CD4-positive, alpha-beta T cell treated with Interleukin-2 at 100 ng/mL for 4 hours (primary cell): ENCODE measurements at places on chromosomes 12 and 14.

- DNase-seq: no peak
Measured at GRCh38 chr12:53506450-53506785, 866 bp downstream of the NPFF start.

GRCh38 chr12:60714141-60714900, 1118.5 kb downstream of the SLC16A7 start:
- DNase-seq: no peak

DNA sequence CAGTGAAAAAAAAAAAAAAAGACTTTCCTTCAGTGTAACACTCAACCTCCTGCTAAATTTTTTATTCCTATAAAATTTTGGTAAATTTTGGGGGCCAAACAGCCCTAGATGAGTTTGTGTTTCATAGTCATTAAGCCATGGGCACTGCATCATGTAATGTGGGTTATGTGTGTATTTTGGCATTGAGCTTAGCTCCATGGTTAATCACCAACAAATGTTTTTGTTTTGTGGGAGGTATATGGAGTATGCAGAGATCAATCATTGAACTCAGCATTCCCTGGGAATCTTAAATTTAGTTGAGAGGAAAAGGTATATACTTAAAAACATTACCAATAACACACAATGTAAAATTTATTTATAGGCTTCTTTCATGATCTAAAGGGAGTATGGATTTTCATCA, 8.5 kb upstream of the ARMH4 start:
- DNase-seq: no peak

- no peak for DNase-seq
Measured at GRCh38 chr14:100782516-100783320, 43.2 kb upstream of the MEG3 start.

GRCh38 chr12:5258498-5258897, 173.4 kb upstream of the NTF3 start:
- no peak for DNase-seq

GRCh38 chr12:26519462-26519861, 313.5 kb downstream of the ITPR2 start:
- DNase-seq: no peak

GRCh38 chr12:121089031-121089812, 43.5 kb upstream of the P2RX7 start:
- DNase-seq: no peak

- DNase-seq: no peak
Measured at GRCh38 chr12:62468935-62469334, 2.3 kb downstream of the MON2 start.

DNA sequence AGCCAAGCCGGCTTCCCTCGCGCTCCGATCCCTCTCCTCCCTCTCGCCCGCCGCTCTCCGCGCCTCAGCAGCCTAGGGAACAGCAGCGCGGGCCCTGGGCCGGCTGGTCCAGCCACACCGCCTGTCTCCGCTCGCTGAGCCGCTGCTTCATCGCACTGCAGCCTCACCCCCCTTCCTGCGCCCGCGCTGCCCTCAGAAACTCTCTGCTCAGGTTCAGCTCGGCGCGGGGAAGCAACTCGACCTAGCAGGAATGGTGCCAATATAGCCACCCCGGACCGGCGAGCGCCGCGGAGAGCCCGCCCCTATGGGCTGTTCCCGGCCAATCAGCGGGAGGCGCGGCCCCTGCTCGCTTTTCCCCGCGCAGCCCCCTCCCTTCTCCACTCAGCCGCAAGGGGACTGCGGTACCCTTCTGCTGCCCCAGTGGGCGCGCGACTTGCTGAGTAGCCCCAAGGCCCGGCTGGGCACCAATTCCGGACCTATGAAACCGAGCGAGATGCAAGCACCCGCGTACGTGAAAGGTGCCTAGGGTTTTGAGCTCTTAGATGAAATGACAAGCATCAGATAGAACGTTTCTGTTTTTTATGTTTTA, at the start of gene ADAMTS20:
ADAMTS20 (minus strand) TSS at position 233 of the 589 bp plus-strand sequence. CDS start 282 bp downstream, outside the sequence.
- DNase-seq: no peak

- DNase-seq: no peak
Measured at GRCh38 chr14:99685151-99685591, 1.1 kb downstream of the CYP46A1 start.

DNA sequence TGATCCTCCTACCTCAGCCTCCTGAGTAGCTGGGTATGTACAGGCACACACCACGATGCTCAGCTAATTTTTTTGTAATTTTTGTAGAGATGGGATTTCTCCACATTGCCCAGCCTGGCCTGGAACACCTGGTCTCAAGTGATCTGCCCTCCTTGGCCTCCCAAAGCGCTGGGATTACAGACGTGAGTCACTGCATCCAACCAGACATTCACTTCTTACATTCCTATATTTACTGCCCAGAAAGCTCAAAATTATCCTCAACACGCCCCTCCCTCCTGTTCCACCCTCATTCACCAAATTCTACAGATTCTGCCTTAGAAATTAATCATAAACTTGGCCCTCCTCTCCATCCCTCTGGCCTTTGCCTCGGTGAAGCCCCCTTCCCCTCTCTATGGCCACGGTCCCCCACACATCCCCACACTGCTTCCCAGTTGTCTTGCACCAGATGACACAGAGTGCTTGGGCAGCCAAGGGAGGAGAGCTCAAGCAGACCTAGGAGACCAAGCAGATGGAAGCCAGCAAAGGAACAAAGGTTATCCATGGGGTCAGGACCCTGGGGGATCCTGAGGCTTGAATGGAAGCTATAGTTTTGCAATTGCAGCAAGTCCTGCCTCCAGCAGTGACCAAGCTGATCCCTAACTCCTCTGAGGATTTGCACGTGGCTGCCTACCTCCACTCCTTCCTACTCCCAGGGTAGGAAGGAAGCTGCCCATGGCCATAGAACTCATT, 213.2 kb upstream of the FOXN3 start:
- no peak for DNase-seq

- no peak for DNase-seq
Measured at GRCh38 chr12:42426746-42427145, 100.8 kb downstream of the PPHLN1 start.

GRCh38 chr12:99948370-99948769, 36.4 kb downstream of the ANKS1B start:
- no peak for DNase-seq

DNA sequence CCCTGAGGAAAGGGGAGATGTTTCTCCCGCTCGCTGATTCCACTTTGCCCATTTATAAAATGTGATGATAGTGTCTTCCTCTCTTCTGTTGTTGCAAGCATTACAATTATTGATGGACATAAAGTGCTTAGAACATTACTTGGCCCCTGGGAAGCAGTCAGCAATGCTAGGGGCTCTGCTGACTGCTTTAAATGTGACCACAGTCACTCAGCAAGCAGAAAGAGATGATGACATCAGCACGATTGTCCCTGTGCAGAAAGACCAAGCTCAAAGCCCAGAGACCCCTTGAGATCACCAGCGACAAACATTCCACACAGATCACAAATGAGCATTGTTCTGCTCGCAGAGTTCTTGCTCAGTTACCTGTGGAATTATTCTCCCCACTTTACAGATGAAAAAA, 26.5 kb downstream of the TUNAR start:
- DNase-seq: no peak

- DNase-seq: no peak
Measured at GRCh38 chr14:78107166-78107565, 63.0 kb upstream of the NRXN3 start.

GRCh38 chr14:99081156-99081765, 190.7 kb downstream of the BCL11B start:
- no peak for DNase-seq

GRCh38 chr12:82758749-82759330, 72.1 kb downstream of the TMTC2 start:
- no peak for DNase-seq

GRCh38 chr14:30995689-30996088, 29.8 kb upstream of the AP4S1 start:
- DNase-seq: no peak

DNA sequence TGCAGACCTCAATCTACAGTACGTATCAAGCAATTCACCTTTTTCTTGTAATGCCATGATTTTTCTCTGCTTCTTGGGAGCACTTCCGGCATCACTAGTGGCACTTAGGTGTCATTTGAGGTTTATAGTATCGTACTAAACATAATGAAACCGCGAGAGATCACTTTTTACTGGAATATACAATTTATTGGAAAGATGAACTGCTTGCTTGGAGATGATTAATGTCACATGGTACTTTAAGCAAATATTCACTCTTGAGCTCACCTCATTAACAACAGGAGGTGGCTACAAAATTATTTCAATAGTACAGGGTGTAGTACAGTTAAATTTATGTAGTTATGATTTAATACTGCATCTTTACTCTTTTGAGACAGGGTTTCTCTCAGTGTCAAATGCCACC, 11.5 kb downstream of the FUT8 start:
- no peak for DNase-seq

- no peak for DNase-seq
Measured at GRCh38 chr12:94186278-94187241, 38.2 kb downstream of the PLXNC1 start.

- DNase-seq: no peak
Measured at GRCh38 chr14:83706231-83706954, 1823.6 kb upstream of the FLRT2 start.

GRCh38 chr14:61184112-61184511, 97.0 kb downstream of the TMEM30B start:
- DNase-seq: no peak

GRCh38 chr14:104864267-104865080, 594 bp upstream of the CEP170B start:
- no peak for DNase-seq

- peak; percentile 44 for DNase-seq
Measured at GRCh38 chr12:93790472-93791152, 113.4 kb downstream of the CRADD start.

DNA sequence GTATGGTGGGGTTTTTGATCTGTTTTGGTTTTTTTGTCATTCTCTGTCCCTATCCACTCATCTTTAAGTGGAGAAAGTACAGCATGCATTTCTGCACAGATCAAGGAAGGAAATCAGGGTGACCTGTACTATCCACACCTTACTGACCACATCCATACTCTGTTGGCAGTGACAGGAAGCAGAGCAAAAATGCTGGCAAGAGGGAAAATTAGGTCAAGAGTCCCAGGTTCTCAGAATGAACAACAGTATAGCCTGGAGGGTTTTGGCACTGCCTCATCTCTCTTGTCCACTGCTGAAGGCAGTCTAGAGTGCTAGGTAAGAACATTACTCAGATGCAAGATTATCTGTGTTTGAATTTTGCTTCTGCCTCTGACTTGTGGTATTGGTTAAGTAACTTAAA, 70.7 kb downstream of the TAOK3 start:
- DNase-seq: no peak

DNA sequence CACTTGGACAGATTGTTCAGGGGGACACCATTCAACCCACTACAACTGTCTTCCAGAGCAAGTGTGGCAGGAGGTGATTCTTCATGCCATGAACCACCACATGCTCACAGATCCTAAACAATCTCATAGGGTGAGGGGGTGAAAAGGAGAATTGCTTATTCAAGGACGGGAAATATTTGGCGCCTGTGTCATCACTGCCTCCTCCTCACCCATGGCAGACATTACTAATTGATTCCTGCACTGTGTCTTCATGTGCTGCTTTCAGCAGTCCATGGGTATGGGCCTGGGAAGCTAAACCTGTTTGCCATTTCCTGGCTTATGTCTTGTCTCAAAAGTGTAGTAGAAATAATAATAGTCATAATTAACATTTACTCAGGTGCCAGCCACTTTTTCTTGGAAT, 31.3 kb downstream of the MMAB start:
- no peak for DNase-seq

DNA sequence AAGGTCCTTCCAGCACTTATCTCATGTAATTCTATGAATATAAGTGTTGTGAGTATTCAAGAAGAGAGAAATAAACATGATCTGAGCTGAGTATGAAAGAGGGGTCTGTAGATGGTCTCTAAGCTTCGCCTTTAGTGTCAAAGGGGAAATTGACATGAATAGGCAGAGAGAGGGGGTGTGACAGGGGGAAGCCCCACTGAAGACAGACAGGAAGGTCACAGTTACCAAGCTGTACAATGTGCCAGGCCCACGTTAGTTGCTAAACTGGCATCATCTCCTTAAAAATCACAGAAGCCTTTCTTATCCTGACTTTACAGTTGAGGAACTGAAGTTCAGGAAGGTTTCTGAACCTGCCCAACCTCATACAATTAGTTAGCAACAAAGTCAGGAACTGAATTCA, 7.6 kb downstream of the ARHGEF40 start:
- DNase-seq: no peak

GRCh38 chr14:51167587-51168214, 72.3 kb upstream of the TMX1 start:
- no peak for DNase-seq

DNA sequence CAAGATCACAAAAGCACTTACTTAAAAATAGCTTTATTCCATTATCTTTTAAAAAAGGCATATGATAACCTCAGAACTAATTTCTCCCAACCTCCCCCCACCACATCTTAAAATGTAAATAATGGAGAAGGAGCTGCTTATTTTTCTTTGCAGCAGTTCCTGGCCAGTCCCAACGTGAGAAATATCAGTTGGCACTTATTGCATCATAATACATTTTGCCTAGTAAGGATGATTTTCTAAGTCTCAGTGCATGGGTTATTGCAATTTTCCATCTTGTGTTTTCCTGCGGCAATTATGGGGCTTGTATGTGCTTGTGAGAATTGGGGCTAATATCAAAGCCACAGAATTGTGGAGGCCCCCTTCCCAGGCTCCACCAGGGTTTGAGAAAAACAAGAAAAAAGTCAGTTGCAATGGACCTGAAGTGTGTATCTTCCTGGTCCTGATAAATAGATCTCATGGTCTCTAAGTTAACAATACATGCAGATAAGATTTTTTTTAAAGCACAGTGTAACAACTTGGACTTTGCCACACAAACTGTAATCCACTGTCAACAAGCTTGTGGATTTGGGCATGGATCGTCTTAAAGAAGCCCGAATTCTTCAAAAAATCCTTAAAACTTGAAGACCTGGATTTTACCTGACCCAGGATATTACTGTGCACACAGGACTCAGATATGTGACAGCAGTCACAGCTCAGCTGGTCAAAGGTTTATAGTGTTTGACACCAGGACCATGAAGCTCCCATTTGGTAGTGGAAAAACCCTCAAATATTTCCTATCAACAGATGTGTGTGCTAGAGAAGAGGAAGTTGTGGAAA, 2.8 kb upstream of the WSB2 start:
- DNase-seq: no peak

DNA sequence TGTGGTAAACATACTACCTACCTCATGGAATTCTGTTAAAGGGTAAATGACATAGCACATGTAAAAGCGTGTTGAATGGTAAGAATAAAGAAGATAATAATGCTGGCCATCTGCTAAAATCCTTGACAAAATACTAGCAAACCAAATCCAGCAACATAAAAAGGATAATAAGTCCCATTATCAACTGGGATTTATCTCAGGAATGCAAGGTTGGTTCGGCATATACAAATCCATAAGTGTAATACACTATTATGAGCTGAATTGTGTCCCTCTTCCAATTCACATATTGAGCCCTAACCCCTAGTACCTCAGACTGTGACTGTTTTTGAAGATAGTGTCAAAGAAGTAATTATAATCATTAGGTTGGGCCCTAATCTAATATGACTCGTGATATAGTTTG, 37.4 kb downstream of the YEATS4 start:
- no peak for DNase-seq

- DNase-seq: peak; percentile 63
Measured at GRCh38 chr14:24080888-24081738, 9.8 kb downstream of the CPNE6 start.

- DNase-seq: no peak
Measured at GRCh38 chr14:100391173-100391572, 68.0 kb downstream of the SLC25A47 start.

- DNase-seq: no peak
Measured at GRCh38 chr14:22630486-22630885, 13.7 kb downstream of the OR6J1 start.
